ENCODE measurements at places on chromosomes 2 and 18.

GRCh38 chr2:40725040-40725439, 273.1 kb upstream of the SLC8A1 start:
- DNase-seq, result no peak

- DNase-seq, result no peak
These were observed 291.2 kb upstream of the SESTD1 start for GRCh38 chr2:179555691-179556283.

GRCh38 chr2:154403242-154403790, 295.2 kb upstream of the KCNJ3 start:
- no peak for DNase-seq

- no peak for DNase-seq
These were observed 17.1 kb upstream of the IL1R2 start for GRCh38 chr2:101974663-101975062.

DNA sequence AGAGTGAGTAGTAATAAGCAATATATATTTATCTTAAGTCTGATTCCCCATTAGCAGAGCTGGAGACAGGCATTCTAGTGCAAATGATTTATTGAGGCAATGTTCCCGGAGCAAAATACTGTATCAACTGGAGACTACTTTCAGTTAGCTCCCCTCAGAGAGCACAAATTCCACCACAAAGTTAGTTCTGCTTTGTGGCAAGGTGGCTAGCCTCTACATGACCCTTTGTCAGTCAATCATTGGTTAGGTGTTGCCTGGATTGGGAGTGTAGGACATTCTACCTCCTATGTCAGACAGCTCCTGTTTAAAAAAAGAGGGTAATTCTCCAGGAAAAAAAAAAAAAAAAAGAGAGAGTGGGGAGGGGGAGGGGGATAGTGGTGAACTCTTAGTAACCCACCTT, 402.2 kb downstream of the NR4A2 start:
- DNase-seq, result no peak

All from GM13976 (cell line).